ENCODE measurements at places on chromosomes 6 and 20.
A peak's percentile ranks its signal among the peaks of the same experiment; 100 is the strongest.

GRCh38 chr20:23161968-23162696, 76.0 kb upstream of the CD93 start:
- no peak for DNase-seq

GRCh38 chr20:60242836-60243505, 284.7 kb downstream of the CDH26 start:
- no peak for DNase-seq

DNA sequence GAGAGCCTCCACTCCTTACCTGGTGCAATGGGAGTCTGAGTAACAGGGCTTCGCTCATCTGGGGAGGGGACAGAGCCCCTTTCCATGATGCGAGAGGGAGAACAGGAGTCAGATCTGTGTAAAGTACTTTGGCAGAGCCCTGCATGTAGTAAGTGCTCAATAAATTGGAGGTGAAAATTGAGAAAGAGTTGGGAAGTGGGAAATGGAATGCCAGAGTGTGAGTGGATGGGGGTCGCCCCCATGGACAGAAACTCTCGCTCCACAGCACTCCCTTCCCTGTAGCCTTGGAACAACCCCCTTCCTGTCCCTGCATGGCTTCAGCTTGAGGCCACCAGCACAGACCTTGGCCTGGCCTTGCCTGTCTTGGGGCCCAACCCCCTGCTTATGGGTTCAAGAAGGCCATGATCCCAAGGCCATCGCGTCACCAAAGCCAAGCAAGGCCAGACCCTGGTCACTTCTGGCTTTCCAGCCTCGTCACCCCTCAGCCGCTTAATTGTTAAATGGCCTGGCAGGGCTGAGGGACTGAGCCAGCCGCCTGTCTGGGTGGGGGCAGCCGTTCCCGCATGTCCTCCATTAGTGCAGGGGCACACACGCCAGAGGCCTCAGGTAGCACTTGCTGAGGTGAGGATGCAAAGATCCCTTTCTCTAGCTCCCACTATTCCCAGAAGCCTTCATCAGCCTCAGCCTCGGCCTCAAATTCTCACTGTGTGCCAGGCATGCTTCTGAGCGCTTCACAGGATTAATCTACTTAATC, 93.7 kb upstream of the PTPN1 start:
- no peak for DNase-seq

- DNase-seq, result peak; percentile 61
Observed at GRCh38 chr20:33909331-33909921, 84.3 kb upstream of the RALY start.

DNA sequence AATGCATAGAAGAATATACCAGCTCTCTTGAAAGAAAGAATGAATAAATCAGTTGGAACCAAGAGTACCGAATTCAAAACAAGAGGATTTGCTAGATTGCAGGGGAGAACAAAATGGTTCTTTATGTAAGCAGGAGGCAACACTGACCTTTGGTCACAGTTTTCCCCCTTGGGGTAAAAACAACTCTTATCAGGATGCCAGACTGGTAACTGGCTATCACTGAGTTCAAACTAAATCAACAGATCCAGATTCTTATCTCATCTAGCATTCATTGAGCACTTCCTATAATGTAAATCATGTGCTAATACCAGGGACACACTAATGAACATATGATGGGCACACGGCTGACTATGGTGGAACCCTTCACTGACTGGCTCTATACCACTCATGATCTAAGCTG, 4.8 kb upstream of the IL17F start:
- DNase-seq, result no peak

DNA sequence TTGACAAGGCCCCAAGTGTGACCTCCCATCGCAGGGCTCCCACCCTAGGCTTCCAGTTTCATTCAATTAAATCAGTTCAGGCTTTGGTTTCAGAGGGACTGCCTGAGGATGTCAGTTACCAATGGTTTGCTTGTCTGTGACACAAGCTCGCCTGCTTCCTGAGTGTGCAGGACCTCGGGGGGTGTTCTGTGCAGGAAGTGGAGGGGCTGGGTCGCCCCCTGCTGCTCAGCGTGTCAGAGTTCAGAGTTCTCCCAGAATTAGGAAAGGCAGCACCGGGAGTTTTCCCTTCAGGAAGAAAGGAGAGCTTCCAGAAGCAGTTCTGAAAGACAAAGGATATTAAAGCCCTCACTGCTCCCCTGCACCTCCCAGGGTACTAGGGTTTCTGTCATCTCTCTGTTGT, 50.8 kb upstream of the TGM3 start:
- no peak for DNase-seq

DNA sequence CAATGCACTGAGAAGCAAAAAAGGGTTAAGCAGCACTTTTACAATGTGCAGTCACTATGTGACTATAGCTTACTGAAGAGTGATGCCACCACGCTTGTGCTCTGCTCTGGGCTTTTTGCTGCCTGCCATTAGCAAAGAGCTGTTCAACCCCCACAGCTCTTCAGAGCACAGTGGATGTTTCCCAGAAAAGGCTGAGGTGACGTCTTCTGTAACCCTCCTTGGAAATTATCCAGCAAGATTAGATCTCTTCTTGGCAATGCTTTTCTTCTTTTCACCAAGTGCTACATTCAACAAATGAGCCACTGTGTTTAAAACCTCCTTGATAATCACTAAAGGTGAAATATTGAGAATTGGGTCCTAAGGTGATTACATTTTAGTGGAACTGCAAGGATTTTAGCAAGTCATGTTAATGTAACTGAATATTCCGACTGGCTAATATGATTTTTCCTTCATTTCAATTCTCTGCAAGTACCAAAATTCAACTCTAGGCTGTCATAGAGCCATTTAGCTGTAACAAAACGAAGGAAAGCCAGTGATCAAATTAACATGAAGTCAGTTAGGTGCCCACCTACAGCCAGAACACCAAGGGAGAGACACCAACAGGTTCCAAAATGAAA, 34.9 kb downstream of the ELOVL5 start:
- DNase-seq, result no peak

DNA sequence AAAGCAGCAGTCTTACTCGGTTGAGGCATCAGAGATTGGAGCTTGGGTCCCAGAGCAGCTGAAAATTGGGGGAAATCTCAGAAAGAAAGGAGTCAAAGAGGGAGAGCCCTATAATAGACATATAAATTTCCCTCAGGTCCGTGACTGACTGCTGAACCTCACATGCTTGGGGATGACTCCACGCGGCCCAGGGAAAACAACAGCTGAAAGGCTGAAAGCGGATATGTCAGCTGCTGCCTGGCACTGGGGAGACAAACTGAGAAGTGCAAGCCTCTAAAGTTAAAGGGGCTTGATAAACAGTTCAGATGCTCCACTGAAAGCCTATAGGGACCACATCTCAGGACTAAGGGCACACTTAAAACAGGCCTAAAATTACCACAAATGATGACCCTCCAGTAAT, 255.9 kb upstream of the RIN2 start:
- DNase-seq, result no peak

DNA sequence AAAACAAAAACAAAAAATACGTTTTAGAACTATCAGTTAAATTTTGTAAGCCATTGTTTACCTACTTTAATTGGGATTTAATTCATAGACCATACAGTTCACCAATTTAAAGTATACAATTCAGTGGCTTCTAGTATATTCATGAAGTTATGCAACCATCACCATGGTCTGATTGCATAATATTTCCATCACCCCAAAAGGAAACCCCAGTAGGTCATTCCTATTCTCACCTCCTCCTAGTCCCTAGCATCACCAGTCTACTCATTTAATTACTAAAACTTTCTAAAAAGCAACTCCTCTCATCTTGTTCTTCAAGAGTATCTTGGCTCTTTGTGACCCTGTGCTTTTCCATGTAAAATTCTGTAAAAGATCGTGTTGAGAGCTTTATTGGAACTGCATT, 60.2 kb downstream of the ASXL1 start:
- no peak for DNase-seq

GRCh38 chr20:62349556-62350097, 17.5 kb downstream of the LAMA5 start:
- DNase-seq, result no peak

GRCh38 chr6:3058957-3059356, 9.3 kb upstream of the RIPK1 start:
- no peak for DNase-seq

DNA sequence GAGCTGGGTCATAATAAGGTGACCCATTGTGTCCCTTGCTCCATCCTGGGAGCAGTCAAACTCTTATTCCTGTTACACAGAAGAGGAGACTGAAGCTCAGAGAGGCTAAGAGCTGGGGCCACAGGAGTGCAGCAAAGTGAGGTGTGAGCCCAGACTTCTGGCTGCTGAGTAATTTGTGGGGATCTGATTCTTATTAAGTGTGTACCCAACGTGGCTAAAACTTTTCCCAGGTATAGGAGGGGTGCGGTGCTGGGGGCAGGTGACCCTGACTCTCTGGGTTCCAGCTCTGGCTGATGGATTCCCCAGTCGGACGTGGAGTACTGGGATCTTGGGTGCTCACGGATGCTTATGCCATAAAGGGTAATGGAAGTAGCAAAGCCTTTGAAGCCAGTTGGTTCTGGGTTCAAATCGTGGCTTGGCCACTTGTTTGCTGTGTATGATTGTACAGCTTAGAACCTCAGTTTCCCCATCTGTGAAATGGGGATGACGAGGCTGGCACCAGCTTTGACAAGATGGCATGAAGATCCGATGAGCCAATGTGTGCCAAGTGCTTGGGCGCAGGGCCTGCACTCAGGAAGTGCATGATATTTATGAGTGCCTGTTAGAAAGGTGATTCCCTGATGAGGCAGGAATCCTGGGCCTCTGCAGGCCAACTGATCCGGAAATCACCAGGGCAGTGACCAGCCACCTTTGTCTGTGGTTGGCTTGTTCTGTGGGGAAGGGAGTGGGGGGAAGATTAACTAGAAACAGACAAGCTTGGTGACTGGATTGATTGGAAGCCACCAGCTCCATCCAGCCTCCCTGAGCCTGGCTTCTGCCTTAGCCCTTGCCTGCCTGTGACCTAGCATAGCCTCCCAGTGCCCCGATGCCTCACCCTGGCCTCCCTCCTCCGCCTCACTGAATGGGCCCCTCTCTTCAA, 6.0 kb downstream of the SRC start:
- no peak for DNase-seq

DNA sequence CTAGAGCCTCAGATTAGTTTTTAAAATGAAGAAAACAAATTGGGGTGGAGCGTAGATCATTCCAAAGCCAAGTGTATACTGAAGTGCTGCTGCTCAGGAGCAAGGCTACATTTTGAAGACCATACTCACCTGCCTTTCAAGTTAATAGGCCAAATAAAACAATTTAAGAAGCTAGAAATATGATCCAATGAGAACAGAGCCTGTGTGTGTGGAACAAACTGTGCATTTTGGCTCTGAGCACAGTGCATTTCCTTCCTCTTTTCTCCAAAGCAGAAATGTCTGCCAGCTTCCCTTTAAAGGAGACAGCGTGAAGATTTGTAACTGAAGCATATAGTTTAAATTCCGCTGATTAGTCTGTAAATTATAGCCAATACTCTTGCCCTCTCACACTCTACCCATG, 3.2 kb upstream of the IFNGR1 start:
- DNase-seq, result no peak

DNA sequence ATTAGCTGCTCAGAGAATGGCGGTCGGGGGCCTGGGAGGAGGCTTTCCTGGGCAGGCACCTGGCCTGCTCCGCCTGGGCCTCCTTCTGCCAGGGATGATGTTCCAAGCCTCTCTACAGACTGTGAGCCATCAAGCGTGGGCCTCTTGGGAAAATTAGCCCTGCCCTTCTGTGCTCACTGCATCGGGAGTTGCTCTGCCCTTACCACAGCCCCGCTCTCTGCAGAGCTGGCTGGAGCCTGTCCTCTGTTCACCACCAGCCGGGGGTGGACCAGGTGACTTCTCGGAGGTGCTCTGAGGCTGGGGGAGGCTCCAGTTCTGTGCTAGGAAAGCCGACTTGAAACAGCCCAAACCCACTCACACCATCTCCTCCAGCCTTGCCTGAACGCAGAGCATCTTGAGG, 24.2 kb downstream of the MDGA1 start:
- no peak for DNase-seq

DNA sequence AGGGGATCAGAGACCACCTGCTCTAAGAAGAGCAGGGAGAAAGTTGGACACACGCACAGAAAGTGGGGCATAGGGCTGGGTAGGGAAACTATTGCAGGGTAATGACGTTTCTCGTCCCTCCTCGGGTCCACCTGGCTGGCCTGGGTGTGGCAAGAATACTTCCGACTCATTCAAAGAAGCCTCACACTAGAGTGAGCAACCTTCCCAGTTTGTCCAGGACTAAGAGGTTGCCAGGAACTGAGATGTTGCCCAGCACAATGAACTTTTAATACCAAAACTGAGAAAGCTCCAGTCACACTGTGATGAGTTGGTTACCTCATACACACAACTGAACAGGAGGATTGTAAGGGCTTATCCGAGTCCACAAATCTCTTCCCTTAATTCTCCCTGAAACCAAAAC, 74.5 kb upstream of the ADGRF1 start:
- DNase-seq, result no peak

- DNase-seq, result no peak
Observed at GRCh38 chr6:132236744-132237143, 164.5 kb downstream of the MOXD1 start.

GRCh38 chr6:165968408-165968807, 199.2 kb downstream of the TBXT start:
- DNase-seq, result no peak

GRCh38 chr20:19828232-19828631, 70.2 kb downstream of the RIN2 start:
- DNase-seq, result peak; percentile 64

DNA sequence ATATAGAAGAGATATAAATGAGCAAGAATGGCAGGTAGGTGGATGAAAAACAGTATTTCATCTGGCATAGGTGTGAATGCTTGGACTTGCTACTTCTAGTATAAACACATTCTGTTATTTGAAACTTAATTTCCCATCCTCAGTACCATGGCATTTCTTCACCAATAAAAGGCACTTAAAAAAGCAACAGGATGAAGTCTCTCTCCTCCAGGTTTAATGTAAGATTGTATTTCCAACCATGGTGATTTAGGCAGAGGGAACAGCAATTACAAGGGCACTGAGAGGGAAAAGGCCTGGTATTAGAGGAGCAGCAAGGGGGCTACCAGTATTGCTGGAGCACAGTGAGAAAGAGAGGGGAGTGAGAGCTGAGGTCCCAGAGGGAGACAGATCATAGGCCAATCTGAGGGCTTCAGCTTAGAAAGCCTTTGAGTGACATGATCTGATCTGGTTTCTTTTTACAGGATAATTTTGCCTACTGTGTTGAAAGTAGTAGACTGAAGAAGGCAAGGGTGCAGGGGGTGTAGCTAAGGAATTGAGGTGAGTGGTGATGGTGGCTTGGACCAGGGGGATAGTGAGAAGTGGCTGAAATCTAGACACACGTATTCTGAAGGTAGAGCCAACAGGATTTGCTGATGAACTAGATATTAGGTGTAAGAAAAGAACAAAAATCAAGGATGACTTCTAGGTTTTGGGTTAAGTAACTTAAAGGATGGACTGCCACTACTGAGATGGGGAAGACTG, 67.8 kb upstream of the SMIM29 start:
- no peak for DNase-seq

GRCh38 chr6:31007694-31008093, 2.6 kb upstream of the MUC22 start:
- peak; percentile 51 for DNase-seq

- no peak for DNase-seq
Observed at GRCh38 chr6:33719326-33719987, 8.0 kb upstream of the UQCC2 start.

- no peak for DNase-seq
Observed at GRCh38 chr20:13515796-13516558, 122.8 kb downstream of the TASP1 start.
